Stimulated activated CD4-positive, alpha-beta T cell treated with anti-CD3 and anti-CD28 coated beads, TNF-alpha, amount 100 ng/mL, for 24 hours (primary cell): ENCODE measurements at places on chromosomes 2 and 18.

DNA sequence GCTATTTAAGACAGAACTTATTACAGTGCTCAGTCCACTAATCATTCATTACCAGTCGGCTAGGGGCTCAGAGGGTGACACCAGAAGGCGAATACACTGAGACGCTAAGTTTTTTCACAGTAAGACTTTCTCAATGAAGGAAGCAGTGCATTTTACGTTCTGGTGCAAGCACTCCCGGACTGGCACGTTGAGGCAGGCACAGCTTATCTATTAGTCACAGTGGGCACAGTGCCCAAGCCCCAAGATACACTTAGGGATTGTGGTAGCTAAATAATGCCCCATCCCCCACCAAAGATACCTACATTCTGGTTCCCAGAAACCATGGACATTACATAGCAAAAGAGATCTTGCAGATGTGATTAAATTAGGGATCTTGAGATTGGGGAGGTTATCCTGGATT is 32.6 kb upstream of the BCL11A start:
- no peak for DNase-seq

DNA sequence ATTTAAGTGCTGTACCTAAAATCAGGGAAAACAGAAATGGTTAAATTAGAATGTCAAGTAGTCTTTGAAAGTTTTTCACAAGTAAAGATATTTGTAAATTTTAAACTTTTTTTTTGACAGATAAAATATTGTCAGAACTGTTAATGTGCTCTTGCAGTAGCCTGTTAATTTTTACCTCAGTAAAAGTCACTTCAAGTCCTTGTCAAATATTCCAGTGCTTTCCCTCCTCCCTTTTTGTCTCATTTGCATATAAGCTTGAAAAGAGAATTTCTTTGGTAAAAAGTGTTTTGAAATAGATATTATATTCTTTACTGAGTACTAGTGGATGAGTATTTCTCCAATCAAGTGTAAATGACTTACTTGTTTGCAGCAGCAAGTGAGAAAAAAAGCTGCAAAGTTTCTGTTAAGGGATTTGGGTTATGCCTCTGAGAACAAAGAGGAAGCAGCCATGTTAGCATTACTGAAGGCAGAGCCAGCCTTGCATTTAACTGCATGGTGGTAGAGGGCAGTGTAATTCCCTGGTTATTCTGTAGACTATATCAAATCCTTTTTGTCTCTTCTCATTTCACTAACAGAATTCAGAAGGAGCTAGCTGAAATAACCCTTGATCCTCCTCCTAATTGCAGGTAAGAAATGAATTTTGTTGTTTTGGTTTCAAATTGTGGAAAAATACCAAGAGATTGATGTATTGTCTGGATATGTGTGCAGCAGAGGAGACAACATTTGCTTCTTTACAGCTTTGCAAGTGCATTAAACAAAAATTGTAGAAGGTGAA is 3.2 kb downstream of the UBE2E3 start:
- DNase-seq = no peak

- DNase-seq = no peak
Observed at GRCh38 chr2:46657042-46657504, 177.7 kb downstream of the TMEM247 start.

DNA sequence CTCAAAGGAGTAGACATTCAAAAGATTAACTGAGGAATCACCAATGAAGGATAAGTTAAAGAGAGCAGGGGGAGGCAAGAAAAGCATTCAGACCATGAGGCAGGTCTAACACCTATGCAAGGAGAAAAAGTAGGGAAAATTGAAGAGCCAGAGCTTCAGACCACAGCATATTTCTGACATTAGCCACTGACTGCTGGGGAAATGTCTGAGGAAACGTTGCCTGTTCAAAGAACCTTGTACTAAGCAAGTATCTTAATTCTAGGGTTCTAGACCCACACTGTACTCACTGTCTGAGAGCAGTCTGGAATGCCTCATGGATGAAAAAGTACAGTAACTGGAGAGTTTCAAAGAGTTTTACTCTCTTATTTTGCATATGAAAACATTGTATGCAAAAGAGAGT is 39.5 kb upstream of the TFPI start:
- no peak for DNase-seq

GRCh38 chr2:134669731-134670669 is 48.8 kb downstream of the TMEM163 start:
- no peak for DNase-seq

GRCh38 chr2:228615496-228615895 is 434.0 kb upstream of the SPHKAP start:
- DNase-seq = no peak

DNA sequence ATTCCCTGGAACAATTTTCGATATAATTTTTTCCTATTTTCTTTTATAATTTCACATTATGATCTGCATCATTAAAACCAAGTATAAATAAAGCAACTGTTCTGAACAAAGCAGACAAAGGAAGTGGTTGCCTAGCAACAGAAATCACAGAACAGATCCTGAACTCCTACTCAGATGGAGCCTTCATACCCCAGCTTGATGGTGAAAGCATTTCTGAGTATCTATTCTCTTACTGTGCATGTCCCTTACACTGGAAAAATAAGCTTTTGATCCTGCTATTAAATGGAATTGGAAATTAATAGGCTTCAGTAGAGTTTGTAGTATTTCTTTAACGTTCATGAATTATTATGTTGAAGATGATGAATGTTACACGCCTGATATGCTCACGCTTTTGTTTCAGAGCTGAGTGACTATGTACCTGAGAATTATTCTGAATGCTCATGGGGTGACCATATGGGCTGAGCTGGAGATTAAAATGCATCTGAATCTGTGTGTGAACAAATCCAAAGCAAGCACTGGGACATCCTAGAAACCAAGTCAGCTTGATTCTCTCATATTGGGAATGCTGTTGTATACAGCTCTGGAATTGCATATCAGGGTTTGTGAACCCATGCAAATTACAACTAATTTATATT is 254.0 kb downstream of the KCNJ3 start:
- no peak for DNase-seq

DNA sequence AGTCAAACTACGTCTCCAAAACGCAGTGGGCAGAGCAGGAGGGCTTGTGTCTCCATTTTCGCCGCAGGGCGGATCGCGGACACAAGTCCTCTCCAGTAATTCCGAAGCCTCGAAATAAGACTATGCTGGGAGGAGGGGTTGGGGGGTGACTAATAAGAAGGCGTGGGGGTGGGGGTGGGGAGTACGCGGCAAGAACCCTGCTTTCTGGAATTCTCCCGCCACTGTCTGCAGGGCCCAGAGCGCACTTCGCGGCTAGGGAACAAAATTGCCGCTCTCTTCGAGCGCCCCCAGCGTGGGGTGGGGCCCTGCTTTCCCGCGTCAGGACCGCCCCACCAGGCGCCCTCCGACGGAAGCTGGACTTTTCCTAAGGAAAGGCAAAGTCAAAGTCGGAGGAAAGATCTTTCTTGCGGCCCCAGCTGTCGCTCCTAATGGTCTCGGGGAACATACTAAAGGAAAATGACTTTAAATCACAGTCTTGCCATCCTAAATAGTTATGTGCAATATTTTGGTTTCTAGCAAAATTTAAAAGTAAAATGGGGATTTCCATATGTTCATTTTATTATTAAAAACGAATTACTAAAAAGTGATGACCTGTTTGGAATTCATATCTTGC is 11.9 kb downstream of the NR4A2 start:
- DNase-seq = no peak

GRCh38 chr2:191010887-191011885 is 2.8 kb downstream of the STAT1 start:
- no peak for DNase-seq

DNA sequence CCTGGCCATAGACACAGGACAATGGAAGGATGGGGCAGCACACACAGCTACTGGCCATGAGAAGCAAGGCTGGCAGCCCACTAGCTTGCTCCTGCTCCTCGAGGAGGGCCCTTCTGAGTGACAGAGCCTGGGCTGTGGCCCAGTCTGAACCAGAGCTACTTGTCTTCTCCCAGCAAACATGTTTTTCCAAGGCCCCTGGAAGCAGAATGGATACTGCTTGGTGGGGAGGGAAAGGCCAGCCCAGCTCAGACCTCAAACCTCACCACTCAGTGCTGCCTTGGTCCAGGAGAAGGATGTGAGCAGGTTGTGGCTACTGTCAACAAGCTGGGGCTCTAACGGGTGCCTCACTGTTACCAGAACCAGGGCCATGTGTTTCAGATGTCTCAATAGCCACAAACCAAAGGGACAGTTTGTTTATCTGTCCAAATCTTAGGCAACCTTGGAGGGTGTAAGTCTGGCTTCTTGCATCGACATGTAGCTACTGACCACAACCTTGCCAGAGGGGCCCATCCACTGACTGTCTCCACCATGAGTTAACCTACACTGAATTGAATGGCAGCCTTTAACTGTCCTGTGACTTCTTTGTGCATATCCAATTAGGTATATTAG is 98.6 kb downstream of the TGFA start:
- no peak for DNase-seq

GRCh38 chr2:182854375-182855105 is 11.9 kb downstream of the FRZB start:
- DNase-seq = no peak

- DNase-seq = peak; percentile 54
Observed at GRCh38 chr18:63366213-63367052, 573 bp downstream of the KDSR start.

DNA sequence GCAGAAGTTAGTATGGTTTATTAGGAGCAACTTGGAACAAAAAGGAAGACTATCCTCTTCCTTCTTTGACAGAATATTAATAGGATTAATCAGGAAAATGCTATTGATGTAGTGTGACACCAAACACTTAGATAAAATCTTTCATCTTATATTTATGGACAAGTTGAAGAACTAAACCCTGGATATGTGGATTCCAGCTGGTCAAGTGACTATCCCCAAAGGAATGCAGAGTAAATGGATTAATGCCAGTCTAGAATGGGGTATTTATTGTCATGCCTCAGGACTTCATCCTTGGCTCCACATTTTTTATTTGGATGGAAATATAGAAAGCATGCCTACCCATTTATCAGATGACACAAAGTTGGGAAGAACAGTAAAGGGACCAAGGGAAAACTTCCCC is 124.0 kb upstream of the TTC39C start:
- DNase-seq = no peak

DNA sequence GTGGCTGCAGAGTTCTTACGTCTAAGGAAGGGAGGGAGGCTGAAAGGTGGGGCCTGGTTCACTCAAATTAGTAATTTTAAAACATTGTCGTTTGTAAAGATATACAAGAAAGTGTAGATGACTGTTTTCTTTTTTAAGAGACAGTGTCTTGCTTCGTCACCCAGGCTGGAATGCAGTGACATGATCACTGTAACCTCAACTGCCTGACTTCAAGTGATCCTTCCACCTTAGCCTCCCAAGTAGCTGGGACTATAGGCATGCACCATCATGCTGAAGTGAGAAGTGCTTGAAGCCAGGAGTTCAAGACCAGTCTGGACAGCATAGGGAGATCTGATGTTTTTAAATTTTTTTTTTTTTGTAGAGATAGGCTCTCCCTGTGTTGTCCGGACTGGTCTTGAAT is 52.9 kb downstream of the HNRNPLL start:
- no peak for DNase-seq

- no peak for DNase-seq
Observed at GRCh38 chr2:239159476-239159911, 241.3 kb downstream of the HDAC4 start.

DNA sequence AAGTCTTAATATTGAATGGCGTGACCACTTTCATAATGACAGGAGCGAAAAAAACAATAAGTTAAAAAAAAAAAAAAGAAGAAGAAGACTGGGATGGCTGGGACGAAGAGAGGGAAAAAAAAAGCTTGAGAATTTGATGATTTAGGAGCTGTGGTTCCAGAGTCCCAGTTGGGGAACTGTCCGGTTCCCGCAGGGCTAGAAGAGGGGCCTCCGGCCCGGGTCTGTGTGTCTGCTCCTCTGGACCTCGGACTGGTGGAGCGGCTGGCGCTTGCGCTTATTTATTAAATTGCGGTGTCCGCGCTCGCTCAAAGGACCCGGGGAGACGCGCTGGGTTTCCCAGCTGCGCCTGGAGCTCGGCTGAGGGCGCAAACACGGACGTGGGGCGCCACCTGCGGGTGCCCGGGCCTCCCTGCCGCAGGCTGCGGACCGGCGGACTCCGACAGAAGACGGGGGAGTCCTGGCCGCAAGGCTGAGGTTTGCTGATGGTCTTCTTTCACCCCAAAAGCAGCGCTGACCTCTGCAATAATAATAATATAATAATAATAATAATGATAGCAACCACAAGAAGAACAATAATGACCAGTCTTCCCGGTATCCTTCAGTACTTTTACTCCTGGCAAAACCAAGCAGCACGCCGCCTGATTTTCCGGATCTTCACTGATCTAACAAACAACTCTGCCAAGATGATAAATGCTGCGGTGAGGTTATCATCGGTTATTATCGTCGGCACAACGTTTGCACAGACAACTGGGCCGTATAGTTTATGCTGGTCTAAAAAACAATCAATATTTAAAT is at the start of gene CBLN2:
Gene CBLN2 (minus strand): TSS at position 251 of the 795 bp plus-strand sequence. CDS start 2,182 bp downstream, outside the sequence.
- DNase-seq = no peak

DNA sequence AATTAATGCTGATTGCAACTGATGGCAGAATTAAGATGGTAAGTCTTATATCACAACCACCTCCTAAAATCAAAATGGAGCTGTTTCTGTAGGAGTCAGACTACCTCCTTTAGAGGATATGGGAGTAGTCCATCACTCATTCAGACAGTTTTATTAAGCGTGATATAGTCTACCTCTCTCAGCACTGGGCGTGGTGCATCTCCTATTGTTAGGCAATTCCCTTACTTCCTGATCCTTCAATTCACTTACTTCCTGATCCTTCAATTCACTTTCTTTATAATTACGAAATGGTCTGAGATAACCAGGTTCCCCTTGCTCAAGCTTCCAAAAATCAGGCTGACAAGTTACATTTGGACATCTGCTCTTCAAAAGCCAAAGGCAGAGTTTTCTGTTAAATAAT is 31.9 kb downstream of the ATP8B1 start:
- DNase-seq = no peak

- DNase-seq = no peak
Observed at GRCh38 chr2:10913501-10914271, 2.0 kb downstream of the KCNF1 start.

DNA sequence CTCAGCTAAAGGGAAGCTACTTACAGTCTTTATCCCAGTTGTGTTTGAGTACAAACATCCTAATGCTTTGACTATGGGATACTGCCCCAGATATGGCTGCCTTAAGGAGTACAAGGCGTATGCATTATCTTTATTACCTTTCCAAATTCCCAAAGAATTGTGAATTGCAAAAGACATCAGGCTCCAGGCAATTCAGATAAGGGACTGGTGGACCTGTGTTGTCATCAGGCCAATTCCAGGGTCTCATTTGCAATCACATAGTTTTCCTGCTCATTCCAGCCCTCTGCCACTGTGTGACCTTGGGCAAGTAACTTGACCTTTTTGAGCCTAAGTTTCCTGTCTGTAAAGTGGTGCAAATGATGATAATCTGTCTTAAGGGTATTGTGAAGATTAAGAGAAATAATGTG is 137.5 kb downstream of the FMNL2 start:
- DNase-seq = no peak

GRCh38 chr2:63665091-63665490 is 76.3 kb downstream of the MDH1 start:
- no peak for DNase-seq

DNA sequence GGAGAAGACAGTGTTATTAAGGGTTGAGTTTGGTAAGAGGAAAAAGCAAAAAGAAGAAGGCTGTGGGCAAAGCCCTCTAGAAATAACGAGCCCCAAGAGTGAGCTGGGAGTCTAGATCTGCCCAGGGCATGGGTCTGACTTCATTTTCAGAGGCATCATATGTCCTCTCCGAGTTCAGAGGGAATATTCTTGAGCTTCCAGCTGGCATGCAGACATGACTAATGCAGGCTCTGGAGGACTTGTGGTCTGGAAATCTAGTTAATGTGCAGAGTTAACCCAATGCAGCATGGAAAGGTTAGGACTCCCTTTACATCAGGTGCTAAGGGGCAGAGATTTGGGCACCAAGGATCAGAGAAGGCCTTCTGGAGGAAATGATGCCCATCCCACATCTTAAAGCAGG is 7.3 kb downstream of the ACMSD start:
- no peak for DNase-seq
